ENCODE measurements at places on chromosomes 3 and 15.

DNA sequence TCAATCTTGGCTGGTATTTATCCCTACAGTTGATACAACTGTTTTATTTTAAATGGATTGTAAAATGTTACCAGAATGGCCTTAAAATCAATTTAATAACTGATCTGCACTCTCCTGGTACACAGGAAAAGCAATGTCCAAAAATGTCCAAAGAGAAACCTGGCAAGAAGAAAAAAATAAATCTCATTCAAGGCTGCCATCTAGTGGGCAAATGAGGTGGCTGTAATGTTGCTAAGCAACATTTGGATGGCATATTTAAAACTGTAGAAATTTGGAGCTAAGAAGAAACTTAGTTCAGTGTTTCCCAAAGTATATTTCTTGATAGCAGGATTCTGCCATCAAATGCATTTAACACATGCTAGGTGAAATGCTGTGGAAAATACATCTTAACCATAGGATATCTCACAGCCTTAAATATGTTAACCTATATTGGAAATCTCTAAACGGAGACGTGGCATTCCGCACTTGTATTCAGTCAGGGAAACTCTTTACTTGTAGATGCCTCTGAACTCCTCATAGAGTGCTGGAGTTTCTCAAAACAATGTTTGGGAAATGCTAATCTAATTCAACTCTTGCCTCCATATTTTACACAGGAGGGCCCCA is 216.8 kb downstream of the ERC2 start:
- DNase-seq, result peak; percentile 49

DNA sequence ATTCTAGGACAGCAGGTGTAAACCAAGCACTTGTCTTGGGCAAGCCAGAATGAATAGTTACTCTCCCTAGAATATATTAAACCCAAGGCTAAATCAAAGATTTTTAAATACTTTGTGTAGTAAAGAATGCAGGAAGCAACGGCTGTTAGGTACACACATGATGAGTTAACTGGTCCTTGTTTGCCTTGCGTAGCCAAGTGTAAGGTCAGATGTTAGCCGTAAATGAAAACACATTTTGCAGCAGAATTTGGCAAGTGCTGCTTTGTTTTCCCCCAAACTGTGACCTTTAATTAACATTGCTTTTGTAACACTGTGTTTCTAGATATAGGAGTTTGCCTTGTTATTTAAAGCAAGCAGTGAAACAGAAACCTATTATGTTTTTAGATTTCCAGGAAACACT is 368.7 kb downstream of the IL5RA start:
- no peak for DNase-seq

DNA sequence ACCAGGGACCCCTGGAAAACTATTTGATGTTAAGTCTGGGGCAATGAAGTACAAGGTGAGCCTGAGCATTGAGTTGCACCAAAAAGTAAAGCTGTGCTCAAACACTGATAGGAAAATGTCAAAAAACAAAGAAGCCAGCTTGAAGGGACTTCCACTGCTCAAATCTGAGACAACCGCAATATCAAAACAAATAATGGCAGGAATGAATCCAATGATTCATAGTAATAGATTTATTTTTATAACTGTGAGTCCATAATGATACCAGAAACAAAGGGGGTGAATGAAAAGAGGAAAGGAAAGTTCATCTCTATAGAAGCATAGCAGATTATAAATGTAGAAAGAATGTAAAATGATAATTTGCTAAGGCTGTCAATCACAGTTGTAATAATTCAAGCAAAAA is 237.3 kb upstream of the ZBTB20 start:
- DNase-seq, result no peak

GRCh38 chr3:55765398-55765797 is 278.3 kb upstream of the WNT5A start:
- no peak for DNase-seq

DNA sequence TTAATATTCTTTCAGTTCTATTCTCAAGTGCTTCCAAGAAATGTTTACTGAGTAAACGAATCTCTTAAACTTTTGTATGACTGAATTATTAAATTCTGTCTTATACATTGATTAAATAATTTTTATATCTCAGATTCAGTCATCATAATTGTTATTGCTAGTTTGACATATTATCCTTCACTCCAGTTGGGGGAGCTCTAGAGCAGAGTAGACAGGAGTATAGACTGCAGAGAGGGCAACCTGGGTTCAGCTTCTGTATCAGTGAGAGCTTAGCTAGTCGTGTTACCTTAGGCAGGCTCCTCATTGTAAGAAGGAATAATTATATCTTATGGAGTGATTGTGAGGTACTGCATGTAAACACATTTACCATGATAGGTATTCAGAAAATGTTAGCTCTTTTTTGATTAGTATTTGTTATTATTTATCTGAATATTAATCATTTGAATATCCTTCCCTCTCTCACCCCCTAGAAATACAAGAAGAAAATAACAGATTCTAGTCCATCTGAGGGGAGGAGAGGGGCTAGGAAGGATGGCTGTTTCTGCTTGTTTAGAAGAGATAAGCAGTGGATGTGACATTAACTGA is 31.0 kb upstream of the ZCWPW2 start:
- DNase-seq, result no peak

DNA sequence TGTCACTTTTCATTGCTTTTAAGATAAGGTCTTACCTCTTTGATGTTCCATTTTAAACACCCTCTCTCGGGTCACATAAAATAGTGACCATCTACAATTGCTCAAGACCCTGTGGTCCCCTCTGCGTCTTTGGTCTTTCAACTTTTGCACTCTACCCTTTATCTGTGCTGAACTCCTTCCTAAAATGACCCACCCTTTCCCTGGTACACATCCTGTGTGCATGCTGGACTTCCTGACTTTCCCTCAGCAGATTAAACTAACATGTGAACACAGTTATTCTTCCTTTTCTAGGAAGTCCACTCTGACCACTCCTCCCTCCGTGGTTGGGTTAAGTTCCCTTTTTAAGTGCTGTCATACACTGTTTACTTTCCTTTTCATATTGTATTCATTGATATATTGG is 414.2 kb downstream of the GABRB3 start:
- no peak for DNase-seq

DNA sequence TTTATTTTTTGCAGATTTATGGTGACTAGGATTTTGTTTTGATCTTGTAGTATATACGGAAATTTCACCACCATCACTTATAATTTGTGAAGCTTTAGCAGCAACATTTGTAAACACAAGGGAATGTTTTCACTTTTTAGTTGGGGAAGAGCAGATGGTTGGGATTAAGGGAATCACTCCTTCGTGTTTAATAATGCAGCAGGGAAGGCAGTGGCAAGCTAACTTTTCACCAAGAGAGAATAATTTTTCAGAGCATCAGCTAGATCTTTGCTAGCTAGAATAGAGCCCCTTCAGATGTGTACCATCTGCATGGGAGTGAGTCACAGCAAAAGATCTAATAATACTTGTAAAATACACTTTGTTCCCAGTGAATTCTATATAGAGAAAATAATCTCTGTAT is 632.7 kb downstream of the CADM2 start:
- DNase-seq, result no peak

GRCh38 chr3:105473521-105474223 is 107.0 kb downstream of the ALCAM start:
- no peak for DNase-seq

DNA sequence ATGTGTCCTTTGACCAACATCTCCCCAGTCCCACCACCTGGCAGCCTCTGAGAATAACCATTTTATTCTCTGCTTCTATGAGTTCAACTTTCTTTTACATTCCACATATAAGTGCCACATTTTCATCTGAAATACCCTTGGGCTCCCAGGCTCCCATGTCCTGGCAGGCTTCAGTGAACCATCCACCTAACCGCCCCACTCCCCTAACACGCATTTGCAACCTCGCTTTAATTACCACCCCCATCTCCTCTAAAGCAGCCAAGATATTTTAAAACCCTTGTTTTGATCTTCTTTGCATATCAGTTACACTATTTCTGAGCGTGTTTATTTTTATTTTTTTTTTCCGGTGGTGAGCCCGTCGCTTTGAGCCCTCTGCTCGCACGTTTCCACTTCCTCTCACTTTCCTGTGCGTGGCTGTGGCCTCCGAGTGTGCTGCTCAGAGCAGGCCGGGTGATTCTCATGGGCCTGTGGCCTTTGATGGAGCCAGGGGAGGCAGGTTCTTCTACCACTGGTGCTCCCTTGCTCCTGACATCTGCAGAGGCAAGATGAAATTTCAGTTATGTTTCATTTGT is 195.4 kb upstream of the LPP start:
- DNase-seq, result no peak

DNA sequence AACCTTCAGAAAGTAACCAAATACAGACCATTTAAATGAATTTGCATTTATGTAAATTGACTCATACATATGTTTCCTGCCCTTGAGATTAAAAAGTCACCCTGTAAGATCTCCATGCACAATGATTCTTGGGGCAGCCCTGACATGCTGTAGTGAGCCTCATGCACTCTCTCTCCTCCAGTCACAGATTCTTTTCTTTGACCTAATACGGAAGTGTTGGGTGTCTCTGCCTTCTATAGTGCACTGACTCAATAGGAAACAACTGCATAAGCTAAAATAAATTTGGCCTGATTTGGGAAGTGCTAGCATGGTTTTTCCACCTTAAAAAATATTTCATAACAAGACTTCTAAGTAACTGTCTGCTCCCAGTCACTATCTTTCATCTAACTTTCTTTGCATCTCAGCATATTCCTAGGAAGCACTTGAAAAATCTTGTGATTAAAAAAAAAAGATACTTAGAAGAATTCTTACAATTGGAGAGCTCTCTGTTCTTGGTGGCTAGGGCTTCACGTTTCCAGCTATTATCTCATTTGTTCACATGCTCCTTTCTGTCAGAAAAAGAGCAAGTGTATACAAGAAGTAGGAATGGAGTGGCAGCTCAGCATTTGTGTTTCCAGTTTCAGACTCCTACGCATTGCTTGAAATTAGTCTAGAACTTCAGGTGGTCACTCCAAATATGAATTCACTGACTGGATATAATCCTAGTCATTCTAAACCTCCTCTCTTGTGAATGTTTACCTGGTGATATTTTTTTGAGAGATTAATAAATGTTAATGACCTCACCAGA is 207.9 kb upstream of the COL8A1 start:
- no peak for DNase-seq

GRCh38 chr3:38222032-38222634 is 43.5 kb upstream of the SLC22A13 start:
- no peak for DNase-seq

Data from smooth muscle cell of the brain vasculature (primary cell).